ENCODE measurements at places on chromosomes 3 and 15.

GRCh38 chr15:40051616-40052415 is 12.8 kb upstream of the SRP14 start:
- DNase-seq: no peak

DNA sequence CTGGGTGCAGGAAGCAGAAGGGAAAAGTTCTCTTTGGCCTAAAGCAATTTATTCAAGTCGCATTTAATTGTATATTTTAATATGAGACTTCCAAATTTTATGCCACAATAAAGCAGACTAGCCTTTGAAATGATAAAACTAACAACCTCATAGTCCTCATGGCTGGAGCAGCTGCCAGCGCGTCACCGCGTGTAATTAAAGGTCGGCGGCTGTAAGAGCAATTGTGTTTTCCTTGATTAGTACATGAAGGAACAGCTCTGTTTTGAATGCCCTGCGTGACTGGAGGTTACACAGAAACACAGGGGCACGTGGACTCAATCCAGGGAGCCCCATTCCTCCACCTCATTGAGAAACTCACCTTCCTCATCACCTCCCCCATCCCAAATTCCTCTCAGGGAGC is 10.1 kb upstream of the LRRC15 start:
- no peak for DNase-seq

DNA sequence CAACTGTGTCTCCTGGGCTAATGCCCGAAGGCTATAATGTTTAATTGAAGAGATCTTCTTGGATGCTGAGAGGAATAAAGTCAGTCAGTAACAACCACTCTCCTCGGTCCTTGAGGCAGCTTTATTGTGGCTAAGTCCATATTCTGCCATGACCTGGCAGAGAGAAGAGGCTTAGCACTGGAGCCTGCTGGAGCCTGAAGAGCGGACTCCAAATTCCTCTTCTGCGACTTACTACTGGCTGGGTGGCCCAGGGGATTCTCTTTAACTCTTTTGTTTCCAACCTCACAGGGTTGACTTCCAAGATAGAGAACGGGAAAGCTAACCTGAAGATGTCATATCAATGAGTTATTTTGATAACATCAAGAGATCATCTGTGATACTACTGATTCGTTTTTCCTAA is 71.1 kb downstream of the MYO1E start:
- DNase-seq: no peak

- no peak for DNase-seq
These were observed 54.8 kb upstream of the CGNL1 start for GRCh38 chr15:57321485-57321884.

- DNase-seq: no peak
These were observed 24.5 kb downstream of the LRRC3B start for GRCh38 chr3:26647078-26647477.

DNA sequence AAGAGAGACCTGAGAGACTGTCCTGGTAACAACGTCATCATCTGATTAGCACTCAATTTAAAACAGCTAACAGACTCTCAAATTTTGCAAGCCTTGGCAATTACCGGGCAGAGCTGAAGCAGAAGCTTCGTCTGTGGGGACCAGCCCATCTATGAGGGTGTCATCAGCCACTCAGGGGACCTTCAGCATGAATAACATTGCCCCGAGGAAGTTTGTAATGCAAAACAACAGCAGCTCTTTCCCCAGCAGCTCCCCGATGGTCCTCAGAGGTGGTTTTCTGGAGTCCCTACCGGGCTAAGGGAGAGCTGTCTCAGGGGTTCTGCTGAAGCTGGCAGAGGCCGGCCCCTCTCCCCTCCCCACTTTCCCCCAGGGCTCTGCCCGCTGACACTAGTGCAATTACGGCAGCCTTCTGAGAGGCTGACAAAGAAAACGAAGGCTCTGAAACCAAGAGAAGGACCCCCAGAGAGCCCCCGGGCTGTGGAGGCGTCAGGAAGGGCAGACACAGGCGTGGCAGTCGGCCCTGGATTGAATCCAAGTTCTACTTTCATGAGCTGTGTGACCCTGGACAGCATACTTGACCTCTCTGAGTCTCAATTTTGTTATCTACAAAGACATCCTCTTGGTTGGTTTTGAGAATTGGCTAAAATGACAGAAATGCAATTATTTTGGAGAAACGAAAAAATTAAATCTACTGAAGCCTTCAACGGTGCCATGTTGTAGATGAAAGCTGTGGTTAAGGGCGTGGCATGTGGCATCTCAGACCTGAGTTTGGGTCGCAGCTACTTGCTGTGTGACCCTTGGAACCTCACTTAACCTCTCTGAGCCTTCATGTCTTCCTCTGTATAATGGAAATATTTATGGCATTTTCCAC is 102.1 kb upstream of the TLE3 start:
- no peak for DNase-seq

- DNase-seq: no peak
These were observed 74.2 kb upstream of the ABHD17C start for GRCh38 chr15:80620931-80621330.

GRCh38 chr3:120436523-120437050 is 14.2 kb downstream of the FSTL1 start:
- DNase-seq: no peak

- DNase-seq: no peak
These were observed 264.0 kb upstream of the CRBN start for GRCh38 chr3:3443482-3443881.

DNA sequence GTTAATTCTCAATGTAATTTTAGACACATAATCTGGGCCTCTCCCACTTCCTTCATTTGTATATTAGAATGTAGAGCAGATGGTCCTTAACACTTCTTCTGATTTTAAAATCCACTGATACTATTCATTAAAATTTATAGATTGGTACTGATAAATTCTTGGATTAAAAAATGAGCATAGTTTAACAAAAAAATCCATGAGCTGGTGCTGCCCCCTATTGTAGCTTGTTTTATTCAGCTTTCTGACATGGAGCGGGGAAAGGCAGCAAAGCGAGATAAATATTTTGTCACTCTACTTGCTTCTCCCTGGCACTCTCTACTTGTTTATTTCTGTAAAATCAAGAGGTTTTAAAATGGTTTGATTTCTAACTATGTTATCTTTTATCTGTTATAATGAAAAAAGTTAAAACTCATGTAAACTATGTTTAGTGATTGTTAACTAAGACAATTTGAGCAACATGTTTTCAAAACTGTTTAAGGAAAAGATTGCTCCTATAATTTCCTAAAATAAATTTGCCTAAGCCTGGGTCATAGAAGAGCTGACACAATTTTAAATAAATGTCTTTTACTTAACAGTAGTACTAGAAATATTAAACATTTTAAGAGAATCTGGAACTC is 26.5 kb upstream of the PLOD2 start:
- no peak for DNase-seq

- no peak for DNase-seq
These were observed 2.8 kb downstream of the ZIC4 start for GRCh38 chr3:147403511-147403910.

GRCh38 chr15:59154243-59154642 is 49.3 kb downstream of the CCNB2 start:
- no peak for DNase-seq

- no peak for DNase-seq
These were observed 108.8 kb upstream of the HACD2 start for GRCh38 chr3:123693584-123694190.

GRCh38 chr3:128408693-128409623 is 57.7 kb downstream of the DNAJB8 start:
- DNase-seq: no peak

DNA sequence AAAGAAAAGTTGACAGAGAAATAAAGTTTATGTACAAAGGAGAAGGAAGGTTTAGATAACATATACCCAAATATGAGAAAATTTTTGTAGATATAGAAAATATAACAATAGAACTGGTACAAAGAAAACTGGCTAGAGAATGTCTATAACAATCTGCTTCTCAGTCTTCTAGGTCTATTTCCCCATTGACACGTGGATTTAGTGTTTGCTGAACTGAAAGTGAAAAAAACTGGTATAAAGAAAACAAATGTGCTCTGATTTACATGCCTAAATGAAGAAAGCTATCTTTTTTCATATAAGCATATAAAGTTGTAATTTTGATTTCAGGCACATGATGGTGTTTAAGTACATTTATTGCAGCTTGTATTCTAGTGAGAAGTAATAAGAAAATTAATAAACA is 9.8 kb downstream of the KCNMB2 start:
- peak; percentile 19 for DNase-seq

- no peak for DNase-seq
These were observed 269.5 kb upstream of the DCBLD2 start for GRCh38 chr3:99170867-99171517.

GRCh38 chr15:96849271-96849900 is 518.9 kb downstream of the NR2F2 start:
- DNase-seq: no peak

DNA sequence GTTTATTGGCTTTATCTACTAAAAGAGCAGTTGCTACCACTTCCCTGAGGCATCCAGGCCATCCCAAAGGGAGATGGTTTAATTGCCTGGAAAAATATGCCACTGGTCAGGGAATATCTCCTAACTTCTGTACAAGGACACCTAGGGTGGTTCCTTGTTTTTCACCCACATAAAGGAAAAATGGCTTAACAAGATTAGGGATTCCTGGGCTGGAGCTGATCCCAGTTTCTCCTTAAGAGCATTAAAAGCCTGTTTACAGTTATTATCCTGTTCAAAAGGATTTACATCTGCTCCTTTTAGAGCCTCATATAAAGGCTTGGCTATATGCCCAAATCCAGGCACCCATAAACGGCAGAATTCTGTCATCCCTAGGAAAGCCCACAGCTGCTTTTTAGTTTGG is 70.2 kb upstream of the WNT7A start:
- DNase-seq: no peak

DNA sequence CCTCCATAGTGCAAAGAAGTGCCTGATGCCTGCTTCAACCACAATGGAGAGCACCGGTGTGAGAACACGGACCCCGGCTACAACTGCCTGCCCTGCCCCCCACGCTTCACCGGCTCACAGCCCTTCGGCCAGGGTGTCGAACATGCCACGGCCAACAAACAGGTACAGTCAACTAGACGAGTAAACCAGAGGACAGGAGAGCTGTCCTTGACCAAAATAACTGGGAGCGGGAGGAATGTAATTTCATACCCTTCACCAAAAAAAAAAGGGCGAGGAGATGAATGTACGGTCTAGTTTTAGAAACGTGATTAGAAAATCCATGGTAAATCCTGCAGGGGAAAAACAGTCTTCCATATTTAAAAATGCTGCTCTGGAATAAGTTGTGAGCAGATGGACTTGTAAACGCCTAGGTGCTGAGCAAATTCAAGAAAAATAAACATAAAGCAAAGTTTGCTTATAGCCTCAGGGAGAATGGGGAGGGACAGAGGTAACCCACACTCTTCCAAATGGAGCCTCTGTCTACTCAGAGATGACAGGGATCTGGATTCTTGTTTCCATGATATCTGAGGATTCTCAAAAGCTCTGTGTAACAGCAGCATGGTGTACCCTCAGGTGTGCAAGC is 8.4 kb downstream of the THBS1 start:
- no peak for DNase-seq

DNA sequence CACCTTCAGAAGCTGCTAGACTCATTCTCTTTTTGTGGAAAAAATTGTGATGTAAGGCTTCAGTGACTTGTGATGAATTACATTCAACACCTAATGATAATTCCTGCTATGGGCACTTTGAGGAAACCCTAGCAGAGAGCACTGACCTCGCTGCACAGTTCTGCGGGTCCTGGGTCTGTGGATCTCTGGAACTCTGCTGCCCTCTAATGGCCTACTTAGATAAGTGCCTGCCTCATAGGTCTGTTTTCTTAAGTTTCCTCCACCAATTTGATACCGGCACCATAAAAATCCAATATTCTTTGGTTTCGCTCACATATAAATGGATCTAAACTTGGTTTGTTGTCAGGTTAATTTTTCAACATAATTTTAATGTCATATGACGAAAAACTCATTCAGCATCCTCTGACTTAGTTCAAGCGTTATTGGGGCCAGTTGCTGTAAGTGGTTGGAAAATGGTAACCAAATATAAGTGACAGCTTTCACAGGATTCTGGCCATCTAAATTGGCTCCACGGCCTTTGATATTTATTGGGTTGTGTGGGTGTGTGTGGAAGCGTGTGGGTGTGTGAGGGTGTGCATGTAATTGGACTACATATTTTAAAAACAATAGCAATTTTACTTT is 10.4 kb downstream of the SLITRK3 start:
- peak; percentile 58 for DNase-seq

DNA sequence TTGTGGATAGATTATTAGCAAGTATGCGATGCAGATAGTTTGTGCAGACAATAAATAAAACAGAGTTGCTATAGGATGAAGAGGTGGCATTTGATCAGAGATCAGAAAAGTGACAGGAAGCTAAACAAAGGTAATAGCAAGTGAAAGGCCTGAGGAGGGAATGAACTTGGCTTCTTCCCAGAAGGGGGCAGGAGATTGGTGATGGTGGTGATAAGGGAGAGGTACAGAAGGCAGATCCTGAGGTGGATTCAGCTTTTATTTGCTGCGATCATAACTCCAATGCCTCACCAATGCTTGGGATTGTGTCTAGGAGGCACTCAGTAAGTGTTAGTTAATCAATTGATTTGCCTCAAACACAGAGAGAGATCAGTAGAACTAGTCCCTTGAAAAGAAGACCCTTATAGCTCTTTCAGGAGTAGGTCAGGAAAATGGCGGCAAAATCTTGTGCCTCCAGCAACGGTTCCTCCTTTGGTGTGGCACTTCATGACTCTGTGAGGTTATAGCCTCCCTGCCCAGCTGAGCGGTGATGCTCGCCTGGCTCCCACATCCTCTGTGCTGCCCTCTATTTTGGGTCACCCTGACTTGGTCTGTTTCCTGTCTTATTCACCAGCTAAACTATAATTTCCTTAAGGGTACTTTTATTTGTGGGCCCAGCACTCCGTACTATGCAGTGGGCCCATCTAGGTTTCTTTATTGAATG is 37.5 kb downstream of the TGFBR2 start:
- DNase-seq: no peak

DNA sequence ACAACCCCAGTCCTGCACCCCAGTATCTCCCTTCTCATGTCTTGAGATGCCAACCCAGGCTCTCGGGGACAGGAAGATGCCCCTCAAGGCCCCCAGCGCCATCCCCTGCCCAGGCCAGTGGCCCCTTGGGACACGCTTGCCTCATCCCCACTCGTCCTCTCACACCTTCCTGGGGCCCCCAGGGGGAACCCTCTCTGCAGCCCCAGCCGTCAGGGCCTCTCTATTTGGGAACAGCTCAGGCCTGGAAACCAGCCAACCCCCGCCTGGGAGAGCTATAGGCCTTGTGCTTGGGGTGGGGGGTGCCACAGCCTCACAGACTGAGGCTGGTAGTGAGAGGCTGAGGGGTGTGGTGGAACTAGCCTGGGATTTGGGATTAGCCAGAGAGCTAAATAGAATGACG is 7.8 kb downstream of the LINGO1 start:
- DNase-seq: peak; percentile 21

GRCh38 chr15:80608688-80609087 is 86.4 kb upstream of the ABHD17C start:
- no peak for DNase-seq

DNA sequence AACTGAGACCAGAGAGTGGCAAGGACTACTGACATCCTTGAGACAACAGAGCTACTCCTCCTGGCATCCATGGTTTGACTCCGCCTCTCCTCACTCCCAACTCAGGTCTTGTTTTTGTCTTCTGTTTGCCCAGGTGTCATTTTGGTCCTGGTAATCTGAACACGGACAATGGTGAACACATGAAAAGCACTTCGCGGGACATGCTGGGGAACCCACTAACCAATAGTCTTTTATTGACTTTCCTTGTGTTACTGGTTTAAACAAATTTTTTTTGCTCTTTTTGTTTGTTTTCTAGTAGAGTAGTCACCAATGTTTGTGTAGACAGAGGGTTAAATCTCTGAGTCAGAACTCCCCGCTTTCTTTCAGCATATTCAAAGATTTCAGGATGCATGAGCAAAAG is 38.4 kb downstream of the LARP6 start:
- DNase-seq: no peak

GRCh38 chr3:125045965-125046364 is 9.8 kb downstream of the HEG1 start:
- no peak for DNase-seq

GRCh38 chr3:194623449-194624290 is 9.5 kb downstream of the TMEM44 start:
- DNase-seq: no peak

Data from GM20000 (cell line).